ENCODE measurements at places on chromosomes 3 and 15. TPM values are rescaled to one million over a fixed set of nuclear protein-coding genes. Genes with fewer than 3 reads are reported as not detected.

DNA sequence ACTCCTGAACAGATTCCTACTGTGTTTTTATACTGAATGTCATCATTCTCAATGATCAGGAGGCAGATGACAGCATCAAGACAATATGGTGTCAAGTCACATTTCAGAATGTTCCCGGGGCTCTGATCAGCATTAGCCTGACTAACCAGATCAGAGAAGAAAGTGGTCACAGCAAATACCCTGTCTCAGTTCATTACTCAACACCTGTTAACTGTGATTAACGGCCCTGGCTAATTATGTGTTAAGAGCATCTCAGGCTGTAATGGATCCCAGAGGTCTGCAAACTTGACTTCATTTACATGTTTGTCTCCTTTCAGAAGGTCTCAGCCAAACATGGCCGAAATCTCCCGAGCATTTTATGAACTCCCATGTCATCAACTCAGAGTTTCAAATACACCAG, 833.7 kb downstream of the FHIT start:
- no peak for DNase-seq

DNA sequence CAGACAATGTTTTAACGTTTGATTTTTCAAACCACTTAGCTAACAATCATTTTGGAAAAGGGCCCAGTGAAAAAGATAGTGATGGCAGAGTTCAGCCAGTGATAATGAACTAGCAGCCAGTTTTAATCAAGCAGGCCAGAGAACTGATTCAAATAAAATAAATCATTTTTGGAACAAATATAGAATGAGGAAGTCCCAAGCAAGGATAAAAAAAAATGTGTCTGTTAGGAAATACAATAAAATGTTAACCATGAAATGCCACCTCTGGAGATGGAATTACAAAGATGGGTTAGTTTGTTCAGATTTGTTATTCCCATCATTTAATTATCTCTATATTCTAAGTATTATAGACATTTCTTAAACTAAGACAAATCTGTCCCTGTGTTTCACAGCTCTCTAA, 1.1 kb downstream of the HERC1 start:
- no peak for DNase-seq

GRCh38 chr15:86916671-86917360, 837.1 kb downstream of the AGBL1 start:
- no peak for DNase-seq

The SCG3 gene
- total RNA-seq = not detected

- DNase-seq = no peak
Observed at GRCh38 chr3:98945101-98945524, 43.6 kb upstream of the DCBLD2 start.

DNA sequence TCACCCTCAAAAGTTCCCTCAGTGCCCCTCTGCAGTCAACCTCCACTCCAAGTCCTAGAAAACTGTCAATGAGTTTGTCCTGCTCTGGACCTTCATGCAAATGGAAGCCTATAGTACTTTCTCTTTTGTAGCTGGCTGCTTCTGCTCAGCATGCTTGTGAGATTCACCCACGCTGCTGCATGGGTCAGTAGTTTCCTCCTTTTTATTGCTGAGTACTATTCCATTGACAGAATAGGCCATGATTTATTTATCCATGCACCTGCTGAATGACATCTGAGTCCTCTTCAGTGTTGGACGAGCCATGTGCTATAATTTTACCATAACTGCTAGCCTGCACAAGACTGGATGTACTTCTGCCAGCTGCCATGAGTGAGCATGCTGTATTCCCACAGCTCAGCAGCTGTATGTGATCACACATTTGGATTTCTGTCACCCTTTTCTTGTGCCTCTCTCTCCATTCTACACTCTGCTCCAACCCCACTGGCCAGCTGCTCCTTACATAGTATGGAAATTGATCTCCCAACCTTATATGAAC, 26.3 kb downstream of the CDCP1 start:
- no peak for DNase-seq

The TGM4 gene
- total RNA-seq = not detected

DNA sequence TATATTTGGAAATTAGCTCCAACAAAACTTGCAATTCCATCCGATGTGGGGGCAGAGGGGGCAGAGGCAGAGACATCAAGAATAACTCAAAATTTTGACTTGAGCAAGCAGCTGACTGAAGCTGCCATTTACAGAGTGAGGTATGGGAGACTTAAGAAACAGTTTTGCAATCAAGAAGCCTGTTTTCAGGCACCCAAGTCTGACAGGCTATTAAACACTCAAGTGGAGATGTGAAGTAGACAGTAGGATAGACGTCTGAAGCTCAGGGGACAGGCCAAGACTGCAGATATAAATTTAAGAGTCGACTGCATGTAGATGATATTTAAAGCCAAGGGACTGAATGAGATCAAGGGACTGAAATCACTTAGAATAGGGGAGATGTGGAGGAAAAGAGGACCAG, 9.9 kb upstream of the SH3BP5 start:
- no peak for DNase-seq

The PDCD10 gene
- 78.7 TPM for total RNA-seq

DNA sequence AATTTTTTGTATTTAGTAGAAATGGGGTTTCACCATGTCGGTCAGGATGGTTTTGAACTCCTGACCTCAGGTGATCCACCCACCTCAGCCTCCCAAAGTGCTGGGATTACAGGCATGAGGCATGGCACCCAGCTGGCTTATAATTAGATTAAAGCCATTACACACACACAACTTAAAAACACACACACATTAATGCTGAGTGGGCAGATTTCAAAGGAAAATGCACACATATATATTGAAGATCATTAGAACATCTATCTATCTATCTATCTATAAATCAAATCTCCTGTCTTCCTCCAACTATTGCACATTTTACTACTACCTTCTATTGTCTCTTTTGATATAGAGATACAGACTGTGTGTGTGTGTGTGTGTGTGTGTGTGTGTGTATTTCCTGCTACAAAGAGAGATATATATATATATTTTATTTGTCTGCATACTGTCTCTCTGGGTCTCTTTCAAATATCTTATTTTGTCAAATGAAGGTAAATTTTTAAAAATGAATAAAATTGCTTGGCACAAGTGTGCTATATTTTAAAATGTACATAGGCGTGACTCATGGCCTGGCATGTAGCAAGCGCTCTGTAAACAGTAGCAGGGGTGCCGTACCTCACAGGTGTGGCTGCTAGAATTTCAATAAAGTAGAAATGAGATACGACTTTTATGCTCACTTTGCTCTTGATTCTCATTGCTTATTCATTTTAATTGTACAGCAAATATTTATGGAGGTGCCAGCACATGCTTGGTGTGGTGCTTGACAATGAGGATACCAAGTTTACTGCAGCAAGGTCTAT, 655.8 kb downstream of the AGBL1 start:
- DNase-seq = no peak

GRCh38 chr3:180253283-180253682, 216.5 kb upstream of the PEX5L start:
- no peak for DNase-seq

DNA sequence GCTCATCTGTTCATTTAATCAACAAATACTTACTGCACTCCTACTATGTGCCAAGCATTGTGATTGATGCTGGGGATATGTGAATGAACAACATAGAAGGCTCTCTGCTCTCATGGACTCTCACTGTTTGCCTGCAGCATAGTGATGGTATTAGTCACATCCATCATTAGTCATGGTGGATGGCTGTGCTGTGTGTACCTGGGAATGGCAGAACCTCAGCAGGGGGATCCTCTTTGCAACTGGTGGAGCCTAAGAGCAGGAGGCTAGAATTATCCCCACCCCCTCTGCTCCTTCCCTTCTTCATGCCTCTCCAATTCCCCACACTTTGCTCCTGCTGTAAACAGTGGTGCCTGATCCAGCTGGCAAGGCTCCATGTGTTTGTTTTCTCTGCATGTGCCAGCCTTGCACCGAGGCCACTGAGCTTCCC, 20.5 kb downstream of the BOC start:
- no peak for DNase-seq

- no peak for DNase-seq
Observed at GRCh38 chr3:10702961-10703740, 112.9 kb upstream of the SLC6A11 start.

DNA sequence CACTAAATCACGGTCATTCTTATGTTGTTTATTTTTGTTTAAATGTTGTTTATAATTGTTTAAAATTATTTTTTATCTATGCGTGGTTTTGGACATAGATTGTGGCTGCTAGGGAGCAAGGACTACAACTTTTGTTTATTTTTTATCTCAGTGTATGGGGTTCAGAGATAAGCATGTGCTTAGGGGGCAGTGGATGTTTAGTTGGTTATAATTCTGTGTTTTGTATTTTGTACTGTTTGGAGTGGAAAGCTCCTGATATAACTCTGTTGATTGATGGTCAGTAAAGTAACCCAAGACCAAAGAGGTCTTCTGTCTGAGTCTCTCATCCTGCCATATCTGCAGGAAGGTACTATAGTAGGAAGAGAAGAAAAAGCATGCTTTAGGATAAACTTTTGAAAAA, 36.5 kb upstream of the NPHP3 start:
- DNase-seq = no peak

DNA sequence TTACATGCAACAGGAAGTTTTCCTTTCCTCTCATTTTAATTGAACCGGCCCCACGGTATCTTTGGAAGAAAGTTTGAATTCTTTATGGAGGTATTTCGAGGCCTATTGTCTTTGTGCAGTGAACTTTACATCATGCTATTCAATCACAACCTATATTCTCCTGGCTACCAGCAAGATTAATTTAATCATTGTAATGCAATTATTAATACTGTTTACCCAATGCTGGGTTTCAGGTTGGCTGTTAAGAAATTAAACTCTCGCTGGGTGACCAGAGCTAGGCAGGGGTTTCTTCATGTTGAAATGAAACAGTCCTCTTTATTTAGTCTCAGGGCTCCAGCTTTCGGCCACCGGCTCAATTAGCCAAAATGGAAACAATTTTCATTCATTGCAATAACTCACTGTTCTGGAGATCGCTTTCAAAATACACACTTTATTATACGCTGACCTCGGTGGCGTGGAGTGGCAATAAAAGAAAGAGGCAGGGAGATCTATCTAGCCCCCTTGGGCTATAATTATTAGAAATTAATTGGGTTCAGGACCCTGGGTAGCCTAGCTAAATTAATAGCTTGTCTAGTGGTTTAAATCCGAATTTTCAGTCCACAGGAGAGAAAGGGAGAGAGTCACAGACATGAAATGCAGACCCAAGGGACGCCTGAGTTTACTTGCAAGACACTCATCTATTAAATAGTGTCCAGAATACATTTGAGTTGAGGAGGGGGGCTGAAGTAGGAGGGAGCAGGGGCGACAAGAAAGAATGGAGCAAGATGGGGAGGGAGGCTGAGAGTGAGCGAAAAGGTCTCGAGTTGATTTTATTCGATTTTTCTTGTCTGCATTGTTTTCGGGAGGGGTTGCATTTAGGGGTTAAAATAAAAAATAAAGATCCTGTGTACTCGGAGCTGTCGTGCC, 3.9 kb upstream of the MECOM start:
- no peak for DNase-seq

The GOLGA6B gene
- not detected for total RNA-seq
